Stimulated activated CD4-positive, alpha-beta T cell treated with anti-CD3 and anti-CD28 coated beads, Interleukin-15, amount 100 ng/mL, for 24 hours (primary cell): ENCODE measurements at places on chromosomes 16 and 17.

DNA sequence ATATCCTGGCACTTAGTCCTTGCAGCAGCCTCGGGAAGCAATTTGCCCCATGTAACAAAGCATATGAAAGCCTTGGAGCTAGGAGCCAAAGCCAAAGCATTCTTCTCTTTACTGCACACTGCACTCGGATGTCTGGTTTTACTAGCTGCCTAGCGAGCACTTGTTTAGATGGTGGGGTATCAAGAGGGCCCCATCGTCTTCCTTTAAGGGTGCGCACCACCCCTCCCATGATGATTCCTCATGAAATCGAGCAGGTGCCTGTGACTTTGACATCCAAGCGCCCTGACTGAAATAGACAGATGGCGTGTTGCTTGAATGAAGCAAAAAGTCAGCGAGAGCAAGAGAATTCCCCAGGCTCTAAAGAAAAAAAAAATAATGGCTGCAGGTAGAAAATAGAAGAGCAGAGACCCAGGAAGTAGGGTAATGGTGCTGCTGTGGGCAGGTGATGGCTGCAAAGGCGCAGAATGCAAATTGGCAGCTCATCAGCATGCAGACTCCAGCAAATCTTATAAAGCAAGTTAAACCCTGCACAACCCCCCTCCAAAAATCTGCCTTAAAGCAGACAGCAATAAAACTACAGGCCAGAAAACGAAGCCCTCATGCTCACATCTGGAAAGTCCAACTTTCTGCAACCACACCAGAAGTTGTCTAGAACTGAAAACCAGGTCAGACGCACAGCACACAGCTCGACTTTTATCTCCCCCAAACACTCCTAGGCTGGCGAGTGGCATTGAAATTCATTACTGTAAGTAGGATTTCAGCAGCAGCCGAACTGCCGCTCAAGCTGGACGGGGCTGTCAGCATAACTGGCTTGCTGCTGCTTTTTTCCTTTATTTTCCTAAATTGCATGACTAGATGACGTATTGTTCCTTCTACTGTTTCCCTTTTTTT, 384.3 kb downstream of the RBFOX1 start:
- DNase-seq, result no peak

- no peak for DNase-seq
Measured at GRCh38 chr17:77370586-77370985, 229.8 kb downstream of the SEC14L1 start.

GRCh38 chr17:47221154-47221553, 12.0 kb downstream of the MYL4 start:
- DNase-seq, result no peak

GRCh38 chr16:83849421-83849820, 41.6 kb downstream of the HSBP1 start:
- no peak for DNase-seq

DNA sequence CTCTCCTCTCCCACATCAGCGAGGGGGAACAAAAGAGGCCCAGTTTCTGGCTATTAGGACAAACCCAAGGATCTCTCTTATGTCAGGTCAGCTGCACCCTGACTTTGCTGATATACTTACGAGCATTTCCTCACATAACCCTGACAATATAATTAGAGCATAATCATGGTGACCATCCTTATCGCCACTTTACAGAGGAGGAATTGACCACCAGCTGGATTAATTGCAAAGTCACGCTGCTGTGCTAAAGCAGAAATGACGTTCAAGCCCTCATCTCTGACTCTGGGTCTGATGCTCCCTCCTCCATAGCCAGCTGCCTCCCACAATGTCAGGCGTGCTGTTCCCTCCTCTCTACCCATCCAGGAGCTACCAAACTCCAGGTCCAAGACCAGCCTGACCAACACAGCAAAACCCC, 42.6 kb downstream of the TRARG1 start:
- no peak for DNase-seq

DNA sequence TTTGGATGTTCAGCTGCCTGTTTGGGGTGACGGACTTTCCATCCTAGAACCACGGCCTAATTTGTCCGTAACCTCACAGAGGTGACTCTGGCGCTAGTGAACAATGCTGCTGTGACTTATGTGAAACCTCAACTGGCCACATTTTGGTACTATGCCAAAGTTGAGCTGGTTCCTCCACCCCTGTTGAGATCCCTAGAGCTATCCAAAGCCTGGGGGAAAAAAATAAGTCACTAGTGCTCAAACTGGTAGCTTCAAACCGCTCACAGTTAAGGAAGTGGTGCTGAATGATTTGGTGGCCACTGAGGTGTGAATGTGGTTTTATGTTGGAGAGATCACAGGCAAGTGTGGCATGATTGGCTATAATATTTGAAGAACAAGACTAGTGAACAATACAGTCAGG, 11.3 kb upstream of the TUBG2 start:
- DNase-seq, result no peak

DNA sequence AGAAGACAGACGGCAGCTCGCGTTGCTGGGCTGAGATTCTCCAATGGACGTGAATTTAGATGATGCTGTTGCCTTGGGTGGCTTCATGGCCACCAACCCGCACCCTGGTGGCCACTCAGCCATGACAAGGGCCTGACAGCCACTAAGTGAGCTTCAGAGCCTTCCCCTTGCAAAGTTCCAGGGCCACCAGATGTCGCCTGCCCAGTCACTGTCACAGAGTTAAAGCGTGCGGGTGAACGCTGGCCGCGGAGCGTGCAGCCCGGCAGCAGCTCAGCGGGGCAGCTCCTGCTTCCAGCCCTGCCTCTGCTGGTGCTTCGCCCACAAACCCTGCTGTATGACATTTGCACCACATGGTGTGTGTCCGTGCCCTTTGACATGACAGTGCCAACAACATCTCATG, 13.3 kb upstream of the KREMEN2 start:
- DNase-seq, result no peak

DNA sequence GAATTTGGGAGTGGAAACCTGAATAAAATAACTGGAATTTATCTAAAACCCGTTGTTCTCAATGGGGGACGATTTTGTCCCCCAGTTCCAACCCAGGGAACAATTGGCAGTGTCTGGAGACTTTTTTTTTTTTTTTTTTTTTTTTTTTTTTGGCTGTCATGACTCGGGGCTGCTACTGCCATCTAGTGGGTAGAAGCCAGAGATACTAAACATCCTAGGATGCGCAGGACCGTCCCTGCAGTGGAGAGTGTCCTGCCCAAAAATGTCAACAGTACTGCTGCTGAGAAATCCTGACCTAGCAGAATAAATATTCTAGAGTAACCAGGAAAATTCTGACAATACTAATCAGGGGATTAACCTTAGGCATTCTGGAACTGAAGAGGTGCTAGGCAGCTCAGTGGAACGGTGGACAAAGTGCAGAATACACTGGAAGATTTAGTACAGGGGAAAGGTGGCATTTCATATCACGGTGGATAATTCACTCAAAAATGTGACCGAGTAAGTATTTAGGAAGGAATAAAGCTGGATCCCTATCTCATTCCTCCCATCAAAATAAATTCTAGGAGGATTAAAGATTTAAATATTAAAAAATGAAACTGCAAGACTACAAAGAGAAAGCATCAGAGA, 107.6 kb downstream of the SPECC1 start:
- DNase-seq, result peak; percentile 62

DNA sequence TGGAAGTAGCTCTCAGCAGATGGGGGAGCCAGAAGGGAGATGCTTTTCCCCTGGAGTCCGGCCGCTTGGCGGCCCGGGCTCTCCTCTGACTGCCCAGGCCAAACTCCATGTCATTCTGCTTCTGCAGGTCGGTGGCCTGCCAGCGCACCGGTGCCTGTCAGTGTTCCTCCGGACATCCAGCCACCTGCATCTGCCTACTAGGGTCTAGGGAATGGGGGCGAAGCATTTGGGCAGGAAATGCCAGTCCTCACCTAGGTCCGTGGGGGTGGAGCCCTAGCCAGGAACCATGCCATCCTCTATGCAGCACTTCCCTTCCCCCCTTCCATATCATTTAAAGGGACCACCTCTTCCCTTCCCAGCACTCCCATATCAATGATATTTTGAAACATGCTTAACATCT, 34.2 kb downstream of the GJC1 start:
- no peak for DNase-seq

GRCh38 chr17:80586846-80587228, 42.2 kb downstream of the RPTOR start:
- DNase-seq, result no peak

DNA sequence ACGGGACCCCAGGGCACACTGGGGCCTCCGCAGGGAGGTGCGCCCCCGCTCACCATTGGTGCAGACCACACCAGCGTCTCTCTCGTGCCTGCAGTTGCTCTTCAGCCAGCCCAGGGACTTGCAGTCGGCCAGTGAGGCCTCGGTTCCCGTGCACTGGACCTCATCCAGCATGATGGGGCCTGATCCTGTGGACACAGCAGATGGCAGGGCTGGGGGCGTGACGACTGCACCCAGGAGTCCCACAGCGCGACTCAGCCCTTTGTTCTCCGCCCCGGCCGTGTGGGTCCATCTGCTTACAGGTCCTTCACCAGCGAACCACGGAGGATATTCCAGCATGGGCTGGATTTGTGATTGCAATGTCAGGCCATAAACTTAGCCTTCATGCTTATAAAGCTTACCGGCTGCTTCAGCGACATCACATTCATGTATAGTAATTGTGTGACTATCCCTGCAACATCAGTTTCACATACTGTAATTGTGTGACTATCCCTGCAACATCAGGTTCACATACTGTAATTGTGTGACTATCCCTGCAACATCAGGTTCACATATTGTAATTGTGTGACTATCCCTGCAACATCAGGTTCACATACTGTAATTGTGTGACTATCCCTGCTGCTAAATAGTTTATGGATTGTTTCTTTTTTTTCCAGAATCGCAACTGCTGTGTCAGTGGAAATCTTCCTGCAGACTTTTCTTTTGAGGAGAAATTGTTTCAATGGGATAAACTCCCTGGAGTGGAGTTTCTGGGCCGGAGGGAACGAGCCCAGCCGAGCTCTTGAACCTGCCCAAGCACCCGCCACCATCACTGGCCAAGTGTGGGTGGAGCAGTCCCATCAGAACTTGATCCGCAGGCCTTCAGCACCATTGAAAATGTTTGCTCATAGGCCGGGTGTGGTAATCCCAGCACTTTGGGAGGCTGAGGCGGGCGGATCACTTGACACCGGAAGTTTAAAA, 4.8 kb downstream of the LGALS3BP start:
- DNase-seq, result no peak

DNA sequence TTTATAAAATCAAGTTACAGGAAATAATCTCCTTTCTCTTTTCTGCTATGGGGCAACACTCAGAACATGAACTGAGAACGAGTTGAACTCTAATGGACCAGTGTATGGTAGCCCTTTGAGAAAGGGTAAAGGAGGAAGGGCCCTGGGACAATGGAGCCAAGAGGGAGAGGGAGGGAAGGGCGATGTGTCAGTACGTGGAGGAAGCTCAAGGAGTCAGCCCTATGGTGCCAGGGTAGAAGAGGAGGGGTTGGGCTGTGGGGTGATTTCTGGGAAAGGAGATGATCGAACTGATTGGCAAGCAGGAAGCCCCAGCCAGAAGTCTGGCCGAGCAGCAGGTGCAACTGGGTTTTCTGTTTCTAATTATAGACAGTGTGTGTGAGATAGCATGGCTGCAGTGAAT, 4.3 kb upstream of the WIPI1 start:
- DNase-seq, result peak; percentile 55

- DNase-seq, result no peak
Measured at GRCh38 chr16:17832738-17833137, 362.0 kb upstream of the XYLT1 start.

- no peak for DNase-seq
Measured at GRCh38 chr16:9054460-9054859, 37.0 kb upstream of the HAPSTR1 start.

- DNase-seq, result no peak
Measured at GRCh38 chr16:57282510-57283213, 1.8 kb downstream of the PLLP start.

GRCh38 chr16:81786321-81786720, 7.2 kb downstream of the PLCG2 start:
- DNase-seq, result no peak

- no peak for DNase-seq
Measured at GRCh38 chr17:81347437-81347836, 47.8 kb upstream of the BAHCC1 start.

DNA sequence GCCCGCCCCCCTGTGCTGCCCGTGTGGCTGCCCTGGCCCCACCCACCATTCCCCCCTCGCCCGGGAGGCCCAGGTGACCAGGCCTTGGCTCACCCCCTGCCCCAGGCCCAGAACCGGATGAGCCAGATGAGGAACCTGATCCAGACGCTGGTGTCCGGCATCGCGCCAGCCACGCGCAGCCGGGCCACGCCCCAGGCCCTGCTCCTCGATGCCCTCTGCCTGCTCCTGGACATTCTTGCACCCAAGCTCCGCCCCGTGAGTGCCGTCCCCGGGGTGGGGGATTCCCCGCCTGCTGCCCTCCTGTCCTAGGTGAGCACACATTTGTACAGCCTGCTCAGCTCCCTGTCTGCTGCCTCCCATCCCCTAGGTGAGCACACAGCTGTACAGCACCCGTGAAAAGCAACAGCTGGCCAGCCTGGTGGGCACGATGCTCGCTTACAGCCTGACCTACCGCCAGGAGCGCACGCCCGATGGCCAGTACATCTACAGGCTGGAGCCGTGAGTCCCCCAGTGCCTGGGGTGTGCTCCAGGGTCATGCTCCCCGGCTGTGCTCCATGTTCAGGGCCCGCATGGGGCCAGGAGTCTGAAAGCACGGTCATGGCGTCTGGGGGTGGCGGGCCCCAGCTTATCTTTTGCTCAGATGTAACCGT, 4.8 kb downstream of the GNG13 start:
- DNase-seq, result no peak

DNA sequence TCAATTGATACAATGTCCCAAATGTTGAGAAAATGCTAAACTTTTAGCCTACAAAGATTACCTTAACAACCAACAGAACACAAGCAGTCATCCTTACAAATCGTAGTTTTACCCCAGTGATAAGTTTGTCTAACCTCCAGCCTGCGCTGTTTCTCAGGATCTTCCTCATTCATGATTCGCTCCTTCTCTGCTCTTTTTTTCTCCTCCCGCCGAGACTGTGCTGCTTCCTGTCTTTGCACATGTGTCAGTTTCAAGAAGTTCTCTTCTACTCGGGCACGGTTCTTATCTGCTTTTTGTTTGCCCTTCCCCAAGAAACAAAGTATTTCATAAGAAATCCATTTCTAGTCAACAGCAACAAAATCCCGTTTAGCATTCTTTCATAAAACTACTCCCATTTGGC, 10.2 kb upstream of the STRADA start:
- peak; percentile 25 for DNase-seq

- DNase-seq, result no peak
Measured at GRCh38 chr16:89397331-89397861, 93.0 kb downstream of the ANKRD11 start.

DNA sequence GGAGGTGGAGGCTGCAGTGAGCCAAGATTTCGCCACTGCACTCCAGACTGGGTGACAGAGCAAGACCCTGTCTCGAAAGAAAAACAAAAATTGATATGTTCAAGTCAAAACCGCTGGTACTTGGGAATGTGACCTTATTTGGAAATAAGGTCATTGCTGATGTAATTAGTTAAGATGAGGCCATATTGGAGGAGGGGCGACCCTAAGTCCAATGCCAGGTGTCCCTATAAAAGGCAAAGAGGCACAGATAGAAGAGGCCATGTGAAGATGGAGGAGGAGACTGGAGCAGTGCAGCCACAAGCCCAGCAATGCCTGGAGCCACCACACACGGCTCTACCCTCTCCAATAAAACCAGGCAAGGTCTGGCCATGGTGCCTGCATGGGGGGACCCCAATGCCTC, 50.8 kb upstream of the JPH3 start:
- DNase-seq, result no peak

- no peak for DNase-seq
Measured at GRCh38 chr16:88585269-88585668, 15.1 kb downstream of the ZC3H18 start.

GRCh38 chr17:80453126-80453997, 23.0 kb downstream of the NPTX1 start:
- no peak for DNase-seq
